NCI-H460 (cell line): ENCODE measurements at places on chromosomes 7 and 10.

- no peak for DNase-seq
Measured at GRCh38 chr10:1938317-1938716, 201.0 kb upstream of the ADARB2 start.

- no peak for DNase-seq
Measured at GRCh38 chr7:137363683-137364082, 20.1 kb upstream of the PTN start.

GRCh38 chr10:112426111-112426510, 20.6 kb downstream of the ZDHHC6 start:
- DNase-seq = no peak

- DNase-seq = no peak
Measured at GRCh38 chr7:134454277-134454676, 4.6 kb downstream of the AKR1B1 start.

GRCh38 chr10:122449153-122449552, 5.3 kb upstream of the ARMS2 start:
- no peak for DNase-seq

- DNase-seq = peak; percentile 28
Measured at GRCh38 chr7:84614821-84615501, 420.4 kb upstream of the SEMA3A start.

- no peak for DNase-seq
Measured at GRCh38 chr10:4070184-4070583, 285.2 kb upstream of the KLF6 start.

- DNase-seq = no peak
Measured at GRCh38 chr7:119969054-119969453, 303.9 kb upstream of the KCND2 start.

- no peak for DNase-seq
Measured at GRCh38 chr7:131232768-131233167, 94.9 kb upstream of the MKLN1 start.

DNA sequence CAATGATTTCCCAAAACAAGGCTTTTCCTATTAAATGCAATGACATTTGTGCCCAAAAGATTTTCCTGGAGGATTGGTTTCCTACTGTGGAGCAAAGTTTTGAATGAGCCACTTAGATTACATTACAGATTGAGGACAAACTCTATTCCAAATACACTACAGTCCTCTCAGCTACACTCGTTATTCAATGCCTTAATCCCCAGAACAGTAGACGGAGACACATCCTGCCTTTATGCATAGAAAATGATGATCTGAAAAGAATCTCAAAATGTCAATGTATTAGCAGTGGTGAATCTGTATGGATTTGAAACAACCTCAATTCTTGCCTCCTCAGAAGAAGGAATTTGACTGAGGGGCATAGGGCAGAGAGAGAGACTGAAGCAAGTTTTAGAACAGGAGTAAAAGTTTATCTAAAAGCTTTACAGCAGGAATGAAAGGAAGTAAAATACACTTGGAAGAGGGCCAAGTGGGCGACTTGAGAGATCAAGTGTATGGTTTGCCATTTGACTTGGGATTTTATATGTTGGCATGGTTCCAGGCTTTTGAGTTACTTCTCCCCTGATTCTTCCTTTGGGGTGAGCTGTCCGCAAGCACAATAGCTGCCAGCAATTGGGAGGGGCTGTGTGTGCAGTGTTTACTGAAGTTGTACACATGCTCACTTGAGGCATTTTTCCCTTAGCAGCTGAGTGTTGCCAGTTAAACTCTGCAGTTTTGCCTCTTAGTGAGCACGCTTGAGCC, 891.9 kb upstream of the MBL2 start:
- peak; percentile 1 for DNase-seq

GRCh38 chr7:134710854-134711624, 64.4 kb downstream of the BPGM start:
- no peak for DNase-seq

GRCh38 chr10:30986053-30986555, 45.6 kb downstream of the ZNF438 start:
- DNase-seq = peak; percentile 58

- DNase-seq = no peak
Measured at GRCh38 chr10:132678436-132679216, 107.3 kb downstream of the NKX6-2 start.

GRCh38 chr10:43606323-43607198, at the start of gene ZNF485:
Gene ZNF485 (plus strand): TSS chr10:43606438. CDS start chr10:43607051, 613 bp downstream.
- DNase-seq = peak; percentile 49

GRCh38 chr7:144818511-144818910, 17.3 kb downstream of the TPK1 start:
- no peak for DNase-seq

DNA sequence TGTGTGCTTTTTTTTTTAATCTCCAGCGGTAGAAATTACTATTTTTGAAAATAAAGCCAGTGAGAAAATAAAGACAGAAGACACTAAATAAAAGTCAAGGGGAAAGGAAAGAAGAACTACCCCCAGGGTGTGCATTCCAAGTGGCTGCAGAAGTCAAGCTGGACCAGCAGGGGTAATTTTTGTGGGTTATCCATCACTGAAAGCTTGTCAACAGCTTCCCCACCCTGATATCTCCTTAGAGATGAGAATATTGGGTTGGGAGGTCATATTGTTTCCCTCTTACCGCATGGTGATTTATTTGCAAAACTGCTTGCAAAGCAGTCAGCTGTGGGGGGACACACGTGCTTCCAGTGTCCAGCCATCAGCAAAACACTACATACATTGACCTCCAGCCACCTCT, 46.4 kb downstream of the FAM107B start:
- no peak for DNase-seq

- DNase-seq = no peak
Measured at GRCh38 chr10:112280205-112280921, 2.8 kb upstream of the TECTB start.

DNA sequence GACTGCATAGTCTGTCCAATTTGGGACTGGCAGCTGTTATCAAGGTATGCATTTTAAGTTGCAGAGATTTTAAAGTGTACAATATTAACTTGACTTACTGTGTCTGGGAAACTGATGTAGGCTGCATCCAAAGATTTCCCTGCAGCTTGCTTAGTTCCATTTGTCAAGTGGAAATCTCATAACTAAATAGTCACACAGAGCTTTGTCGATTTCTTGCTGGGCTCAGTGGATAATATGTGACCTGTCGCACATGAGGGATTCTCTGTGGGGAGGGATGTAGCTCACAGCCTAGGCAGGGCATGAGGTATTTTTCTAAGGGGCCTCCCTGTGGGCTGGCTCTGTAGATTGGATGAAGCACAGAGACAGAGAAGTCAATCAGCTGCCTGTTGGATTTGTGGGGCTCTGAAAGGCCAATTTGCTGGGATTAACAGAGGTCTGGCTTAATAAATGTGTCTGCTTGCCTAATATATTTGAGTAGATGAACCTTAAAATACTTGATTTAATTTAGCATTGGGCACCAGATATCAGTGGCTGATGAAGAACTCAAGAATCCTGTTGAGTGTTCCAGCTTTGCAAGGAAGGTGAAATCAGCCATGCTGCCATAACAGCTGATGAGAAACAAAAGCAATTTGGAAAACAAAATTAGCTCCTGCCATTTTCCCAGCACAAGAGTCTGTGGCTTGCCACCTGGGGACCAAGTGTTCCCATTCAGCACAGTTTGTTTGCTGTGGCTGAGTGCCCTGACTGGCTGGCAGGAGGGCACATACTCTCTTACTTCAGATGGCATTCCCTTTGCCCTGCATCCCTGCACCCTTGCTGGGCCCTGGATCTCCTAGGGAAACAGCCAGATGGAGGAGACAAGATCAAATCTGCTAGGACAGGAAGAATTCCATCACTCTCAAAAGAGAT, 598.5 kb downstream of the SORCS3 start:
- no peak for DNase-seq

DNA sequence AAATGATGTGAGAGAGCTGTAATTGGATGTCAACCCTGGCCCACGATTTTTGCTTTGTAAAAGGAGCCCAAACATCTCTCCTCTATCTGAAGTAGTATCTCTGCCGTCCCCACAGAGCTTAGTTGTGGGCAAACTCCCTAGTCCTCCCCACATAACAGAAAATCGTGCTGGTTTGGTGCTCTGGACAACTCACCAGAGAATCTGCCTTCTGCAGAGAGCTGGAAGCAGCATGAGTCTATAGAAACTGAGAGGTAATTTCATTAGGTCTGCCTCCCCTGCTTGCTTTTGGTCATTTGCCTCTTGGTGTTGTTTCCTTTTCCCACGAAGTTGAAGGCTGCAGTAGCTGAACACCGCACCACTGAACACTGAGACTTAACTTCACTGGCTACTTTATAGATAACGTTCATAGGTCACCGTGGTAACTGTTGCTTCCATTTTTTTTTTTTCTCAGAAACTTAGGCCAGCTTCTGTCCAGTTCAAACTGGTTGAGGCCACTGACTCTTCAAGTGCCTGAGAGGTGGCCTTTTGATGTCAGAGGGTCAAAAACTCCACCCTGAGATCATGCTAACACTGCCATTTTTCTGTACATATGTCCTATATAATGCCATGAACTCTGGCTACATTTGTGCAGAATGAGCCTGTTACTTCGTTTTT, 3.3 kb upstream of the CDCA7L start:
- no peak for DNase-seq

DNA sequence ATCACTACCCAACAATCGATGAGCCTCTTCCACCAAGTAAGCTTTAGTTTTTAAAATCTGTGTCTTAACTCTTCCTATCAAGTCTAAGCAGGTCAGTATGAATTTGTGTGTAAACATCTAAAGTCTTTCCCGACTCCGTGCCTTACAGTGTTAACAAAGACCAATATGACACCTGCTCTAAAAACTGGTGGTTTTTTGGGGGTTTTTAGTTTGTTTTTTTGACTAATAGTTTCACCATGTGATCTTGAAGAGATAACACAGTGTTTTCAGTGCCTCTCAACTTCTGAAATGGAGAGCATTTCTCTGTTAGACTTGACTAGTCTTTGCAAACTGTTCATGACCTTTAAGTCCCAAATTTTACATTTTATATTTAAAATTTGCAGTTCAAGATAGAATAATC, 132.0 kb upstream of the STK17A start:
- DNase-seq = no peak

GRCh38 chr10:106242301-106242700, 922.2 kb downstream of the SORCS1 start:
- DNase-seq = no peak

GRCh38 chr10:87844837-87845623, 18.3 kb downstream of the KLLN start:
- DNase-seq = peak; percentile 68

DNA sequence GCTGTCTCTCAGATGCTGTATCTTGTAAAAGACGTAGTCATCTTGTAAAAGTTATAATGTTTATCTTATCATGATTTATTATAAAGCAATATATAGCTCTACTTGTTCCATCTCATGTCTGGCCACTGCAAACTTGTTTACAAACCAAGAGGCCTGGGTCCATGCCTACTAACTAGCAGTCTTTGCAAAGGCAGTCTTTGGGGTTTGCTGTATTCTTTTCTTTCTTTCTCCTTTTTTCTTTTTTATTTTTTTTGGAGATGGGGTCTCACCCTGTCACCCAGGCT, 272.6 kb downstream of the GATA3 start:
- DNase-seq = no peak

- DNase-seq = no peak
Measured at GRCh38 chr10:118781541-118781940, 26.8 kb upstream of the CACUL1 start.

DNA sequence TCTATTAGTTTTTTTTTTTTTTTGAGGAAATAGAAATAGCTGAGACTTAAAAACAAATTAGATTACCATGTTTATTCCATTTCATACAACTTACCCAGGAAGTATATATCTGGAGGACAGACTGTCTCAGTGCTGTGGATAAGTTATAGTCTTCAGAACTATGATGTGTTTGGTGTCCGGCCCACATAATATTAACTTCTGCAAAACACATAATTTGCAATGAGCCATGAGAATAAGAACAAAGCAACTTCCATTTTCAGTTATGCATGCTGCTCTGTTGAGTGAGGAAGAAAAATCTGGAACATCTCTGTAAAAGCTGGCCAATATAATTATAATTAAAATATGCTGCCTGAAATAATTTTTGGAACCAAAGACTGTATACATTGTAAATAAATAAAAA, 130.9 kb downstream of the AGMO start:
- DNase-seq = no peak

DNA sequence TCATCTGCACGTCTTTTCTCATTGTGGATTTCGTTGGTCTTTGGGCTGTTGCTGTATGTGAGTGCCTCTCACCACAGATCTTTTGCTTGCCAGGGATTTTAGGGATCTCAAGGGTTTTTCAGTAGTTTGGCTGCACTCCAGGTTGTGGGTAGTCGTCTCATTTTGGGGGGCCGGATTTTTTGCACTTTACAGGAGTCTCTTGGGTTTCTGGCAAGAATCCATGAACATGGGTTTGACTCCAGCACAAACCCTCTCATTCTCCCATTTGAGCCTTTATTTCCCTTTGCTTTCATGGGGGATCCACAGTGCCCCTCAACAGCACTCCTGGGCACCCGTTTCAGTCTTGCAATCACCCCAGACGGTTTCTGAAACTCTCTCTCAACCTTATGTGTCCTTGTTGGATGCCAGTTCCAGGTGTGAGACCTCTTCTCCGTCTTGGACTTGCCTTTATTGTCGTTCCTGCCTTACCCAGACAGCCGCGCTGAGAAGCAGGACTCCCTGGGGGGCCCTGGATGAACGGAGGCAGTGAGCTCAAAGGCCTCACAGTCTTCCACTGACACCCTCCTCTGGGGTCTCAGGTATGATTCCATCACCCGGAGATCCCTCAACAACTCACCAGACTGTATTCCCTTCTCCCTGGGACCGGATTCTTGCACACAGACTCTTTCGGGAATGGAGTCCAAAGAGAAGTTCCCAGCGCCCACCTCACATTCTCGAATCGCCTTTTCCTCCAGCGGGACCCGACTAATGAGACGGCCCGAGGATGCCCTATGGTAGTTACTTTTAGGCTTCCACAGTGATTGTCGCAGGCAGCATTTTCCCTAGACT, 18.8 kb upstream of the ZNF273 start:
- no peak for DNase-seq

DNA sequence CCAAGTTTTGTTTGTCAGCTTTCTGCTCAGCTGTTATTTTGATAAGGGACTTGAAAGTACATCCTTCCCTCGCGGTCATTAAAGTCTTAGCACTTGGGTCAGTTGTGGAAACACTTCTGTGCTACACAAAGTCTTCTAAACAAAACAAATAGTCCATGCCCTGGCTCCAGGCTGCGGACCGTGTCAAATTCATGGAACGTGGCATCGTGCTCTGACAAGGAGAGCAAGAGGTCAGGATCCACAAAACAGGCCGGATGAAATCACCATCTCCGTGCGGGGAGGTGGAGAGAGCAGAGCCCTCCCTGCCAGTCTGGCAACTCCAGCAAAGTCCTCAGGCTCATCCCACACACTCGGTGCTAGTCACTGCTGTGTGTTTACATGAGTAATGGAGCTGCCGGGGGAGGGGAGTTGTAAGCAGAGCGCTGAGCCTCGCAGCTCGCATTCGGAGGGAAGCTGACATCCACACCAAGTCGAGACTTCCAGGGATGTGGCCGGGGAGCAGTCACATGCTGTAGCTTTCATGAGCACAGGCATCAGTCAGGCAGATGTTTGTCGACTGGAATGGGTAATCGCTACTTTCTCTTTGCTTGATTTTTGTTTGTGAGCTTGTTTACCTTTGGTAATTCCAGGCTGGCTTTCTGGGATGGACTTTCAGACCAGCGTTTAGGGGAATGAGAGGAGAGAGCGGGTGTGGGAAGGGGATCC, 147.6 kb downstream of the ARID5B start:
- DNase-seq = peak; percentile 83
